ENCODE measurements at places on chromosomes 7 and 10.

- DNase-seq = peak; percentile 92
Measured at GRCh38 chr10:85612378-85612775, 754.2 kb downstream of the GRID1 start.

- DNase-seq = peak; percentile 60
Measured at GRCh38 chr7:144516729-144517525, 113.4 kb upstream of the NOBOX start.

DNA sequence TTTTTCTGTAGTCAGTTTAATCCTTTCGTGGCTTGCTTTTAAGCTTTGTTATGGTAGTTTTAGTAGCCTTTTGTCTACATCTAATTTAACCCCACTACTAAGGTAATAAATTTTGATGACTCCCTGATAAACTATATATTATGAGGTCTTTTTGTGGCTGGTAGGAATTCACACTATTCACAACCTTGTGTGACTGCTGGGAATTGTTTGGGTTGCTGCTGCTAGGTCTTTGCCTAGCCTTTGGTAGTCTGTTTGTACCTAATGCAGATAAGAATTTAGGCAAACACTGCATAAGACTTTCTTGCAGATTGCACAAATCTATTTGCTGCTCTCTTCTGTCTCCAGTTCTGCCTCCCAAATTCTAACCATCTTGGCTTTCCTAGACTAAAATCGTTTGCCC, 58.3 kb downstream of the SHOC2 start:
- no peak for DNase-seq

DNA sequence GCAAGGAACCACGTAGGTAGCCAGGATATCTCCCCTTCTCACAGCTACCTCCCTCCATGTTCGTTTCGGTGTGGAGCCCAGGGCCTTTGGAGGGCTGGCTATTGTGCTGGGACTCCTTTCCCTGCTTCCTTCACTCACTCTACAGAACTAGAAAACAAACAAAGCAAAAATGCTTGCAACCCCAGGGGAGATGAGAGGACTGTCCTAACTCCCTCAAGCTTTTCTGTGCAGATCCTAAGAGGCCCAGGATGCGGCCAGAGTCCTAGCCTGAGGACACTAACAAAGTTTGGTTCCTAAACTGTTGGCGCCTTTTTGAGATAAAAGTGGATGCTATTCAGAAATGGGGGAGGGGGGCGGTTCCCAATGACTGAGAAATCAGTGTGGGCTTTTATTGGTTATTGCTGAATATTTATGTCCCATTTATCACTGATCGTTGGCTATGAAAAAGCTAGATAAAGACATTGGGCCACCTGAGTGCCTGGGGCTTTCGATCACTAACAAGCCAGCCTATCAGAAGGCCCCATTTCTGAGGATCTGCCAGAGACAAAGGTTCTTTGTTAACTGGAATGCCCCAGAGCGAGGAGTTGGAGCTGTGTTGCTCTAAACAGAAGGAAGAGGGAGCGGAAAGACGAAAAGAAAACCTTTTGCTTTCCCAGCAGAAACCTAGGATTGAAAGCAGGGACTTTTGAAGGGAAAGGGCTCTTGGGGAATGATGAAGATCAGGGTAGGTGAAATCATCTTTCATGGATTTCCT, 95.2 kb upstream of the EGR2 start:
- DNase-seq = no peak

DNA sequence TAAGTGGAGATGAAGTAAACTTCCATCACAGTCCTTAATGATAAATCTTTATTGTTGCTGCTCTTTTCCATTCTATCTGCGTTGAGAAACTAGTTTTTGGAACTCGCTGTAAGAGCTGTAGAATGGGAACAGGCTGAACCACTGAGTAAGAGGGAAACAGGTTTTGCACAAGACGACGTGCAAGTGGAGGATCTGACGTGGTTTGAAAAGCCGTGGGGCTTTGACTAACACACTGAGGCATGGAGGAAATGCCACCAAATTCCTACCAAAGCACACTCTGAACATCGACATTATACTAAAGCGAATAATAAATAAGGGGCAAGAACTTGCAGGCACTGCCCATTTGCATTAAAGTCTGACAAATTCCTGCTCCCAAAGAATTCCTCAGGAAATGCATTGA, 160.6 kb downstream of the KLF6 start:
- no peak for DNase-seq

DNA sequence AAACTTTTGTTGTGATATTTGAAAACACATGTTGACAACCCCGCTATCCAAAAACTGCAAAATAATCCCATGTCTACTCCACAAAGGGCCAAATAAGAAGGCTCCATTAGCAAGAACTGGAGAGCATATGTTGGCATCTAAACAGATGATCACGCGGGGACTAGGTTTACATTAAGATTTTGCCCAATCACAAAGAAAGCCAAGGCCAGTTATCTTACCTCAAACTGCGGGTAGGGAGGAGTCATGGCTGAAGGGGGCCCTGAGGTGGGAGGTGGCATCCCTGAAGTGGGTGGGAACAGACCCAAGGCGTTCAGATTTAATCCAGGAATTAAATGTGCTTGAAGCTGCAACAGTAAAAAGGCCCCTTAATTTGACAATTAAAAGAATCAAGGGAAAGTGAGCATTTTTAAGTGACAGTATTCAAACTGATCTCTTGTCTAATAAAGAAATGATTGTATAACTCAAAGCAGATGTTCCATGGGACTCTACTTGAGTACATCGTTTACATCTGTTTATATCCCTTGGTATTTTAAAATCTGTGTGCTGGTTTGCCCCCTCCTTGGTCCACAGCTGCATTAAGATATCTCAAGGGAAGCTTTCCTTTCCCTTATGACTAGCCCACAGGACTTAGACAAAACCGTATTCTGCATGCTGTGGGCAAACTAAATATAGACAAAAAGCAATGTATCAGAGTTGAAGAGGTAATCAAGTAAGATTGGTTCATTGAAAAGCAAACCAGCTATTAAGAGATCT, 42.9 kb downstream of the MALSU1 start:
- DNase-seq = no peak

DNA sequence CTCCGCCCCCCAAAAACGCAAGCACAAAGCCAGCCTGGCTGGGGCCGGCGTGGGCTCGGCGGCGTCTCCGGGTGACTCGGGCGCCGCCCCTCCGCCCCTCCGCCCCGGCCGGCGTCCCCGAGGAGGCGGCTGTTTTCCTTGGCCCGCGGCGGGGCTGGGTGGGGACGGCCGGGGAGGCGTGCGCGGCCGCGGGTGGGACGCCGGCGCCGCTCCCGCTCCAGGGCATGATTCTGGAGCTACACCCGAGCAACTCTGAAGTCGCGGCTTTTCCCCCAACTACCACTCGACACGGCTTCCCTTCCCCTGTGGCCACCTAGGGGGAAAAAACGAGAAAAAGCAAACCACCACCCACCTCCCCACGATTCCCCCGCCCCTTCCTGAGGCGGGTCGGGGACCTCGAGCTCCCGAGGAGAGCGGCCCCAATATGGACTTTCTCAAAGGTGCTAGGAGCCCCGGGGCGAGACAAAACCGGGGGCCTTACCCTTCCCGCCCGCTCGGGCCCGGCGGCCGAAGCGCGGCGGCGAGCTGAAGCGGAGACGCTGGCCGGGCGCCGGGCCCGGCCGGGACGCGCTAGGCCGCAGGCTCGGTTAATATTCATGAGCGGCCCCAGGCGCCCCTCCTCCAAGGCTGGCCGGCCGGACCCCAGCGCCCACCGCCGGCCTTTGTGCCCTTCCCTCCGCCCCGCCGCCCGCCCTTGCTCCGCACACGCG, 856 bp downstream of the ARHGAP21 start:
- peak; percentile 59 for DNase-seq

GRCh38 chr7:131166066-131166465, 161.6 kb upstream of the MKLN1 start:
- no peak for DNase-seq

DNA sequence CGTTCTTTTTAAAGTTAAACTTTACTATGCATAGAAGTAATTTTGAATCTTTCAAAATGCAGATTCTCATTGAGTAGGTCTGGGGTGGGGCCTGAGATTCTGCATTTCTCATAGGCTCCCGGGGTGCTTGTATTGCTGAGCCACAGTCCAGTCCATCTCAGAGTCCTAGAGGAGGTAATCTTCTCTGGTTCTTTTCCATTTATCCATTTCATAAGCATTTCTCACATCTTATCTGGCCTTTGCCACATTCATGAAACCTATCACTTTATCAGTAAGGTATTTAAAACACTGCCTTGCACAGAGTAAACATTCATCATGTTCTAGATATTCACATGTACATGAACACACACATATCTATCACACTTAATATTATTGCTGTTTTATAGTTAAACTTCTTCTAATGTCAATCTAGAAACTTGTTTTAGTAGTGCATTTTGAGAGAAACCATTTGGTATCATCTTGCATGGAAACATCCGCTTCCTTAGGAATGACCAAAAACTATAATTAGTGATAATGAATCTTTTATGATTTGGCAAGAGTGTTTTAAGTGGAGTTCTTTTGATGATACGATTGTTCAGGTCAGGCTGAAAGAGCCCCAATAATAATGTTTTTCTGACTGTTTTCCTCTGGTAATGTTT, 12.0 kb downstream of the GNAI1 start:
- DNase-seq = no peak
